ENCODE measurements at places on chromosomes 12 and 14. TPM values are rescaled to one million over a fixed set of nuclear protein-coding genes. Genes with fewer than 3 reads are reported as not detected.

DNA sequence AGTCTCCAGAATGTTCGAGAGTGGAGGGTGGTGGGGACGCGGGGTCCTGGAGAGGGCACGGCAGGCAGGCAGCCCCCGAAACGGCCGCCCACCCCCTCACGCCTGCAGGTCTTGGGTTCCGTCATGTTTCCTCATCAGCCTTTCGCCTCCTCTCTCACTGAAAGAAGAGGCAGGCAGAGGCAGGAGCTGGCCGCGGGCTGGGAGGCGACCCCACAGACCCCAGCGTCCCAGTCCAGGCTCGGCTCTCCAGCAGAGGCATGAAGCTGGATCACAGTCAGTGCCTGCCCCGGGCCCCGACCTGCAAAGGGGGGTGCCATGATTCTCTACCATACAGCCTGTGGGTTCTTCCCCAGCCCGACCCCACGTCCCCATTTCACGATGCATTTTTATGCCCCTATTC, 13.4 kb downstream of the GALNT9 start:
- DNase-seq: no peak

GRCh38 chr12:1356285-1356684, 238.1 kb downstream of the FBXL14 start:
- DNase-seq: no peak

DNA sequence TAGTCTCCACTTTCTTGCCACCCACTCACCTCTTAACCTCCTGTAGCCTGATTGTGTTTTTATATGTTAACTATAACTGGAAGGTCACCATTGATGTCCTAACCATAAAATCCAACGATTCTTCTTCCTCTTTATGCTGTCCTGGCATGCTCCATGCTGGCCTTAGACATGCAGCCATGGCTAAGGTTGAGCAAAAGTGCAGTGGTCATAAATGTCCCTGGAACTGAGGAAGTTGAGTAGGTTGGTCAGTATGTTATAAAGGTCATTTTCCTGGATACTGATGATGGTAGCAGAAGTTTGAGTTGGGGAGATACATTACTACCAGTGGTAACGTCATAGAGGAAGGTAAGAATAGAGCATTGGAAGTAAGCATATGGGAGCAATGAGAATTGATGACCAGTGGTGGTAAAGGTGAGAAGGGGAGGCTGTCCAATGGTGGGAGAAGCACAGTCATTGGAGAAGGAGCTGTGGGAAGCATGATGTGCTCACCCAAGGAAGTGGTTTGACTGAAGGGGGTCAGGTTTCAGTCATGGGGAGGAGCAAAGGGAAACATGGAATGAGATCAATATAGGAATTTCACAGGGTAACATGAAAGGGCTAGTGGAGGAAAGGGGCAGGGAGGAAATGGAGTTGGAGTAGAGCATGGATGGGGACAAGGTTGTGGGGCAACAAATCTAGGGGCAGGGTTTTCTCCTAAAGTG, 240.8 kb downstream of the DACT1 start:
- DNase-seq: no peak

- DNase-seq: no peak
These were observed 92.7 kb downstream of the B4GALNT3 start for GRCh38 chr12:552466-552865.

- DNase-seq: no peak
These were observed 728.5 kb downstream of the FSCB start for GRCh38 chr14:43778570-43778936.

DNA sequence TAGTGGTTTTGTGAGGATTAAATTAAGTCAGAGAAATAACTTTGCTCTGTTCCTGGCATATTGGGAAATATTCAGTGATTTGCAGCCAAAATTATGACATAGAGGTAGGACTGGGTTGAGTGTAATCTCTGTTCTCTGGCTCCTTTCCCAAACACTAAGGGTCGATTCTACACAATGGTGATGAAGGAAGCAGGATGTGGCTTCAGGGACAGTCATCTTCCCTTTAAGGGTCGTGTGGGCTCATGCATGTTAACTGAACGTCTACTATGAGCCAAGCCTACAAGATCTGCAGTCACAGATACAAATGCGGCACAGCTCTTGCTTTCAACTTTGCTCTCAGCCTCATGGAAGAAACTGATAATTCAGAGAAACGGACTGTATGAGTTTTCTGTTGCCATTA, 381.6 kb downstream of the VRK1 start:
- no peak for DNase-seq

GRCh38 chr12:93889516-93890212, 212.5 kb downstream of the CRADD start:
- no peak for DNase-seq

SLC17A8 gene
- total RNA-seq: not detected

STON2 gene
- total RNA-seq: not detected

DNA sequence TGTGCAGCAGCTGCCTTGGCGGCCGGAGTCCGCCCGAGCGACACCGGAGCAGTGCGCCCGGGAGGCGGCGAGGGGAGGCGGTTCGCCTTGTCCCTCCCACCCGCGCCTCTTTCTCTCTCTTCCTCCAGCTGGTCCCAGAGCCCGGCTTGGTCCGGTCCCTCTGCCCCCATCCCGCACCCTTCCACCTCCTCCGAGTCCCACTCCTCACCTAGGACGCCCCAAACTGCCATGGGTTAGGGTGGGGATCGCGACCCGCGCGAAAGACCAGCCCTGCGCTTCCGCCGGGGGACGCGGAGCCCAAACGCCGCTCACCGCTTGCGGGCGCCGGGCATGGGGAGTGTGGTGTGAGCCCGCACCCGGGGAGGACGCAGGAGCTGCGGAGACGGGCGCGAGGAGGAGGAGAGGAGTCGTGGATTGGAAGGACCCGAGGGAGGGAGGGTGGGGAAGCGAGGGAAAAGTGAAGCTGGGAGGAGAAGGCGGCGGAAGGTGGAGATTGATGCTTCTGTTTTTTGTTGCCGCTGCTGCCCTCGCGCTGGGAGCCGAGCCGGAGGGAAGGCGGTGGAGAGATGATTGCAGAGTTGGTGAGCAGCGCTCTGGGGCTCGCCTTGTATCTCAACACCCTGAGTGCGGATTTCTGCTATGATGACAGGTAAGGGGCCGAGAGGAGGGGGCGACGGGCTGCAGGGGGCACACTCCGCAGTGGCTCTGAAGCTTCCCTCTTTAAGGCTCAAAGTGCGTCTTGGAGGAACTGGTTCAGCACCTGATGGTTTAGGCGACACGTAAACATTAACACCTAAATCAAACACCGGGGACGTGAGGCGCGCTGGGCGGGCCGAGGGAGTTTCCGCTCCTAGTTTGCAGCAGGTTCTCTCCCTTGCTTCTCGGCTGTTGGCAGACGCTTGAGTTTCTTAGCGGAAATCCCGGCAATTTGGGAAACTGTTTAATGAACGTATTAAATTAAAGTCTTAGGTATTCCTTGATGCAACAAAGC, 610 bp downstream of the TMTC2 start:
- DNase-seq: peak; percentile 21

DNA sequence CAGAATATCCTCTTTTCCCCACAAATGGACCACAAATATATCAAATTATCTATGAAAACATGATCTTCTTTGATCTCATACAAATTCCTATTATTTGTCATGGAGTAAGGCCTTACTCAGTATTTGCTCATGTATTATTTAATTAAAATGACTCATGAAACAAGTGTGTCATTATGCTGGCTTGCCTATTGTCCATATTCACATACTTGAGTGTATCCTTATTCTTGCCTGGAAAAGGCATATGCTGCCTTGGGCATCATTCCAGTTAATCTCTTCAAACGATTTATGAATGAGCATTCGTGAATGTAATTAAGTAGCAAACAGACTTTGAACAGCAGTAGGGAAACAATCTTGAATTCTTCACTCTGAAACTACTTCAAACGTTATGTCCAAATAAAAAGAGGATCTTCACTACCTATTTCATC, 22.6 kb upstream of the SNRPF start:
- no peak for DNase-seq

DNA sequence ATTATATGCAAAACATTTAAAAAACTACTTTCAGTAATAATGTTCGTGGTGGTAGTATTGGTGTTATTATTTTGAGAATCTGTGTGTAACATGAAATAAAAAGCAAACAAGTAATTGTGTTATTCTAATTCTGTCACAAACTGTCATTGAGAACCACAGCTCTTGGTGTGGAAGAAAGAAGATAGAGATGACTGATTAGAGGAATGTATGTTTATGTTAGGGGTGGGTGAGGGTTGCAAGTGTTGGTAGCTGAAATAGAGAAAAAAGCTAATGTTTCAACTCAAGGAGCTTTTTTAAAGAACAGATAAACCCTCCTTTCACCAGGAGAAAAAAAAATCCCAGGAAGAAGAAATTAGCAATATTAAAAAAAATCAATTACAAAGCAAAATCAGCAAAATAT, 18.3 kb downstream of the DNM1L start:
- no peak for DNase-seq

FOXA1 gene
- not detected for total RNA-seq

SERPINA10 gene
- total RNA-seq: not detected

RASSF9 gene
- not detected for total RNA-seq

DNA sequence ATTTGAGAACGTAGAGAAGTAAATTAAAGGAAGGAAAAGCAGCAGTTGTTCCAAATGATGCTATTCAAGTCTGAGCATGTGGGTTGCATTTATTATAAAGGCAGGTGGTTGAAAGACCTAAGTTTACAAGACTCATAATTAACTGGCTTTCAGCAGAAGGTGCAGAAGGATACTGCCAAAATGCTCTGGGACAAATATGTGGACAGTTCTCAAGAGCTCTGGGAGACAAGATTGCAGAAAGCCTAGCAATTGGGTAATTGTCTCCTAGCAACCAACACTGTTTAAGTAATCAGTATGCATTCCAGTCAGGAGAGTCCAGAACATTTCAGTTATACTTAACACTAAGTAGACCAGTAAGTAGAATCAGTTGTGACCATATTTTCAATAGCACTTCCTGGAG, 131.5 kb downstream of the GPR135 start:
- DNase-seq: no peak

GRCh38 chr14:54782751-54783659, 119.6 kb downstream of the GCH1 start:
- DNase-seq: peak; percentile 35

- DNase-seq: no peak
These were observed 417 bp downstream of the GLS2 start for GRCh38 chr12:56487448-56488040.

DNA sequence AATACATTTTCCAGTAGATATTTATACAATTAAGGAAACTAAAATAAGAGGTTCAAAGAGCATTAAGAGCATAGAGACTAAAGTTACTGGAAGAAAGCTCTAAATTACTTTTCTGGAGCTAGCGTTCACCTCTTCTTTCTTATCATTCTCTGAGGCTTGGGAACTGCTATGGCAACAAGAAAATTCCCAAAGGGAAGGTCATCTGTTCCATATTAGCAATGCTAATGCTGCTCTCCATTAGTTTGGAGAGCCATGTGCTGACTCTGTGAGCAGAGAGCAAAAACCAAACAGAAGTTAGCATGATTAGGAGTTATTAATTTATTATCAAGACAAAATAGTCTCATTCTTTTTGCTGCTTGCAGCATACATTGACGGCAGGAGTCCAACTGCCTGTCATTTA, 143.1 kb upstream of the SLC16A7 start:
- no peak for DNase-seq

- no peak for DNase-seq
These were observed 915.9 kb downstream of the DIO2 start for GRCh38 chr14:79295385-79295784.

PROX2 gene
- total RNA-seq: not detected

DNA sequence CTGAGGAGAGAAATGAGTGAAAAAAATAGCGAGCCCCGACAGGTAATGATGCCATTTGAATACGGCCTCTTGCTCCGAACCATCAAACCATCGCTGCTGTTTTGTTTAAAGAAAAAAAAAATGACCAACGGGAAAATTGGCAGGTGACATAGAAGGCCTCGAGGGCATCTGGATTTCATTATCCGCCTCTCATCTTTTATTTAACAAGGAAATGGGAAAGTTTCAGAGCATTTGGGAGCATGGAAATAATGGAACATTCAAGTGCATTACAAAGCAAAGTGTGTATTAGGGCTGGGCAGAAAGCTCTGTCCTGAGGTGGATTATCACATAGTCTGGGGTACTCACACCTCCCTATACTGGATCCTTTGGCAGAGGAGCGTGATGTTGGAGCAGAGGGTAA, 258.7 kb downstream of the KSR2 start:
- DNase-seq: no peak

GRCh38 chr14:99968941-99969340, 96.3 kb upstream of the EVL start:
- no peak for DNase-seq

TAS2R46 gene
- total RNA-seq: 0.60 TPM

DNA sequence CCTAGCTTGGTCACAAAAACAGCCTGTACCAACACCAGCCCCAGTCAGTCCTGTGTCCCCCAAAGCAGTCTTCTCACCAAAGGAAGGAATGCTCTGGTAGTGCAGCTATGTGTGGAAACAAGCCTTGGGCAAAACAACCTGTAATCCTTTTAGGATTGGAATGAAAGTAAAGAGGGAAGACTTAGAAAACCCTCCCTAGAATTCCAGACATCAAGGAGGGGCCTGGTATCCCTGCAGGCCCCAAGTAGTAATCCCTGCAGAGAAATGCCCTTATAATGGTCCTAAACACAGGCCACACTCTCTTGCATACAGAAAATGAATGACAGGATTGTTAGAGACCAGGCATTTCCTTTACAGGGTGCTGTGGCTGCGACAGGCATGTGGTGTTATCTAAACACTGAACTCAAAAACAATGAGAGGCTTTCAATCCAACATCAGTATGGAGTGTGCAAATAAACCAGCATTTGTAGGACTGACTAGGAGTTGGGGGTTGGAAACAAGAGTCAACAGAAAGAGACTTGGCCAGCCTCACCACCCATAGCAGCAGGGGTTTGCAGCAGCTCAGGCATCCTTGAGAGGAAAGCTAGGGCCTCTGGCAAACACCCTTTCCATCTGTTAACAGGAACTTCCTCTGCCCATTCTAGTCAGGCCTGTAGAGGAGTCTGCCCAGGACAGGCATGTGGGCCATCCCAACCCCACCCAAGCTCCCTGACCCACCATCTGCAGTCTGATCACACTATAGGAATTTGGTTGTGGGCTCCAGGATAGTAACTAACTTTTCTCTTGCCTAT, 59.1 kb downstream of the DCAF5 start:
- DNase-seq: no peak

DNA sequence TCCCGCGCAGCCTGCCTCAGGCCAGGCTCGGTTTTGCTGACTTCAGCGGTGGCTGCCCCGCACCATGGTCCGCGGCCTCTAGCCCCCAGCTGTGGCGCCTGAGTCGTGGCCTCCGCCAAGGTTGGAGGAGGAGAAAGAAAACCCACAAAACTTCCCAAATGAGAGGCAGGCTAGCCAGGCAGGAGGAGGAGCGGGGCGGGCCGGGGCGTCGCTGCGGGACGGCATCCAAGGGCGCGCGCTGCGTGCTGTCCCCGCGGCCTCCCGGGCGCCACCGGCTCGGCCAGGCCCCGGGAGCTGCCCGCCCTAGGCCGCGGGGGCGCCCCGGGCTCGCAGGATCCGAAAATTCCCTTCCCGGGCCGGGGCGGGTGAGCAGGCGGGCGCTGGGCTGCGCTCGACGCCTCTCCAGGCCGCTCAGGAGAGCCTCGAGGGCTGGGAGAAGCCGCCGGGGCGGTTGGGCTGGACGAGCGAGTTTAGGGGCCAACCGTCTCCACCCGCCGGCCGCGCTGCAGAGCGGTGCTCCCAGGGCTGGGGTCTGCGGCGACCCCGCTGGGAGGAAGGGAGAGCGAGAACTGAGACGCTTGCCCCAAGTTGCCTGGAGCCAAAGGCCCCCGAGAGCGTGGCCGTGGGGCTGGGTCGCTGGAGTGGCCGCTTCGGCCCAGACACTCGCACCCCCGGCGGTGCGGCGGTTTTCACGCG, at the start of gene EFS:
TSS of gene EFS (minus strand) at position 137 of the 696 bp plus-strand sequence. CDS start 147 bp downstream, outside the sequence.
- no peak for DNase-seq
